SW 1271 (cell line): ENCODE measurements at places on chromosomes 6 and 20.

DNA sequence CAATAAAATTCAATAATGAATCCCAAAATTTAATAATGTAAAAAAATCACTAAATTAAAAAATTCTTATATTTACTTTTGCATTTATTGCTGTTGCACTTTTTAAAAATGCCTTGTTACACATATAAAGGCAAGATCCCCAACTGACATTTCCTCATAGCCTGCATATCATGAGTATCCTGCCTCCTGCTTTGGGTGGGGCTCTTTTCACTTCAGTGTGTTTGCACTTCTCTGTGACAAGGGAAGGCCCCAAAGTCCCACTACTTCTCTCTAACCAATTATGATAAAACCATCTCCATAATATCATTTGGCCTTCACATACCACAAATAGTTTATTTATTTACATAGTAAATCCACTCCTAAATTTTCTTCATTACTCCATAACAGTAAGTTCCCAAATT is 446.1 kb upstream of the MARCKS start:
- DNase-seq: no peak

DNA sequence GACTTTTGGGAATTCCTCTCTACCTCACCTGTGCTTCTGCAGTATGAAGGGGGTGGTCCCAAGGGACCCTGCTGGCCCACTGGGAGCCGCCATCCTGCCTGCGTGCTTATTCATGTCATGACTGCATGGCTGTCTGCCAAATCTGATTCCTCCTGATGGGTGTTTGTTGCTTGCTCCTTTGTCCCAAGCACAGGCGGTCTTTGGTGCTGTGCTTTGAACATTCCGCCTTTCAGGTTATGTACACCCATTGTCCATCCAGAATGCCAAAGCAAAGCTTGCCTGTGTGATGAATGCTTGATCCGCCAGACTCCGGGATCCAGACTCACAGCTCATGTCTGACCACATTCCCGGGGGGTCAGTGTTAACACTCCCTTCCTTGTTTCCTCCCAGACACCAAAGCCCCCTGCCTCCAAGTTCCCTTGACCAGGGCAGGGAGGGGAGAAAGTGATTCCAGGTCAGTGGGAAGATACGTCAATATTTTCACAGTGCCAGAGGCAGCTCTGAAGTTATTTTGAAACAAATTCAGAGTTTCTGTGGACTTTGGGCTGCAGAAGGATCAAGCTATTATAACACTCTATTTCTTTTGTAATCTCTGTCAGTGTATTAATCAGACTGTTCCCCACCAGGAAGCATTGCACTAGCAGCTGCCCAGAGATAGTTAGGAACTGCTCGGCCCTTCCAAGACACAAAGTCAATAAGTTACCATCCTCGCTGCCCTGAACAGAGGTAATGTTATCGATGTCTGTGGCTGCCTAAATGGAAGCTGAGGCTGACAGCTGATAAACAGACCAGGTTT is 9.5 kb downstream of the DAAM2 start:
- DNase-seq: no peak

DNA sequence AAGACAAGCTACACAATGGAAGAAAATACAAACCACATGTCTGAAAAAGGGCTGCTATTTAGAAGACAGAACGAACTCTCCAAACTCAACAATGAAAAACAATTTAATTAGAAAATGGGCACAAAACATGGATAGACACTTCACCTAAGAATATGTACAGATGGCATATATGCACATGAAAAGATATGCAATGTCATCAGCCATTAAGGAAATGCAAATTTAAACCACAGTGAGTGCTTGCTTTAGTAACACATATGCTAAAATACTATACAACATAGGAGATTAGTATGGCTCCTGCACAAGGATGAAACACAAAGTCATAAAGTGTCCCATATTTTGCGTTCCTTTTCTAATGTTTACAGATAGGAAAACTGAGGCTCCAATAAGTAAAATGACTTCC is 60.4 kb upstream of the FAM83B start:
- no peak for DNase-seq

GRCh38 chr20:36717021-36717420 is 28.9 kb downstream of the NDRG3 start:
- no peak for DNase-seq

DNA sequence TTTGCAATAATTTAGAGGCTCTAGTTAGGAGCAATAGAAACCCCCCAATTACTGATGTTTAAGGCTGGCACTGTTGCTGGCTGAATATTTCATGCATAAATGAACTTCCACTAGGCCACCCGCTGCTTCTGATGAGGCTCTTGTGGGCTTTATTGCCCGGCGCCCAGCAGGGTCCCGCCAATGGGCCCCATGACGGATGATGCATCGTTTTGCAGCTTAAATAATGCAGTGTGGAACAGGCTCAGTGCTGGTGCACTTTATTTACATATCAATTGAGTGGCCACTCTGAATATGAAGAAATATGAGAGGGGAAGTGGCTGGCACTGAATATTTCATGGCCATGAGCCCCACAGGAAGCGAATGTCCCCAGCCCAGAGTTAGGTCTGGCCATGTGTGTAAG is 155.3 kb upstream of the MAFB start:
- DNase-seq: no peak

DNA sequence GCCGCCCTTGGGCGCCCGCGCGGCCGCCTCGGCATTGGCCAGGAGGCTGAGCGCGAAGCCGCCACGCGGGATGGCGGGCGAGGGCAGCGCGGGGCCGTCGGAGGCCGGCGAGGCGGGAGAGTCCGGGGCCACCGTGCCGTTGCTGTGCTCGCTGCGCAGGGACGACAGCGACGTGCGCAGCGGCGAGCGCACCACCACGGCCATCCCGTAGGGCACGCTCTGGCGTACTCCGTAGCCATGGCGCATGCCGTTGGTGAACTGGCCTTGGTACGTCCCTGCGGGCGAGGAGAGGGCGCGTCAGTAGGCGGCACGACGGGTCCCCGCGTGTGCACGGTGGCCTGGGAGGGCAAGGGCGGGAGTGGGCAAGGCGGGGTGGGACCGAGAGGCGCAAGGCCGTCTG is 26.9 kb downstream of the JPH2 start:
- DNase-seq: no peak

DNA sequence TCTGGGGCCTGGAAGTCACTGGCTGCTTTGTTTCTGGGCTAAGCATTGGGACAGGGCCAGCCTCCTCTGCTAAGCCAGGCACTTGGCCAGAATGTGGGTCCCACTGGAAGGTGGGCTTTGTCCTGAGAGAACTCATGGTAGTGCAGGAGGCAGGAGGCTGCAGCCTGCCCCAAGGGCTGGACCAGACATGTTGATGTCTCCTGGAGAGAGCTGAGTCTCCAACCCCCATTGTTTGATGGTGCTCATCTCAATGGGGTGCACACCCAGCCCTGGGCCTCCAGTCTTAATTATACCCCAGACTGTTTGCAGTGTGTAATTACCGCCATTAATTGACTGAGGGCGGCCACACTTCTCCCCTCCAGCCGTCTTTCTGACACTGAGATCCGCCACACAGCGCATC is 220.5 kb upstream of the PMEPA1 start:
- DNase-seq: no peak

GRCh38 chr6:30260036-30260504 is 46.9 kb upstream of the TRIM26 start:
- DNase-seq: no peak

GRCh38 chr6:40817369-40817768 is 221.7 kb downstream of the UNC5CL start:
- DNase-seq: no peak

DNA sequence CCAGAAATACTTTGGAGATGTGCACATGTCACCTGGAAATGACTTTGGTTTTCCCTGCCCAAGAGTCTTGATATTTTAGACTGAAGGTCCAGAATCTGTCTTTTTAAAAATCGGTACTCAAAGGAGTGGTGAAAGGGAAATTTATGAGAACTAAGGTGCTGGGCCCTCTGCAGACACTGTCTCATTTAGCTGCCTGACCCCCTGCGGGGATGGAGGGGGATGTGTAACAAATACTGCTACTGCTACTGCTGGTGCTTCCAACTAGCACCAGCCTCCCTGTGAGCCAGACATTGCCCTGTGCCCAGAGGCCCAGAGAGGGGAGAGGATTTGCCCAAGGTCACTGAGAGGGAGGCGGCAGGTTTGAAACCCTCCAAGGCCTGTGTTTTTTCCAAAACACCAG is 7.0 kb downstream of the SCRT2 start:
- DNase-seq: no peak

DNA sequence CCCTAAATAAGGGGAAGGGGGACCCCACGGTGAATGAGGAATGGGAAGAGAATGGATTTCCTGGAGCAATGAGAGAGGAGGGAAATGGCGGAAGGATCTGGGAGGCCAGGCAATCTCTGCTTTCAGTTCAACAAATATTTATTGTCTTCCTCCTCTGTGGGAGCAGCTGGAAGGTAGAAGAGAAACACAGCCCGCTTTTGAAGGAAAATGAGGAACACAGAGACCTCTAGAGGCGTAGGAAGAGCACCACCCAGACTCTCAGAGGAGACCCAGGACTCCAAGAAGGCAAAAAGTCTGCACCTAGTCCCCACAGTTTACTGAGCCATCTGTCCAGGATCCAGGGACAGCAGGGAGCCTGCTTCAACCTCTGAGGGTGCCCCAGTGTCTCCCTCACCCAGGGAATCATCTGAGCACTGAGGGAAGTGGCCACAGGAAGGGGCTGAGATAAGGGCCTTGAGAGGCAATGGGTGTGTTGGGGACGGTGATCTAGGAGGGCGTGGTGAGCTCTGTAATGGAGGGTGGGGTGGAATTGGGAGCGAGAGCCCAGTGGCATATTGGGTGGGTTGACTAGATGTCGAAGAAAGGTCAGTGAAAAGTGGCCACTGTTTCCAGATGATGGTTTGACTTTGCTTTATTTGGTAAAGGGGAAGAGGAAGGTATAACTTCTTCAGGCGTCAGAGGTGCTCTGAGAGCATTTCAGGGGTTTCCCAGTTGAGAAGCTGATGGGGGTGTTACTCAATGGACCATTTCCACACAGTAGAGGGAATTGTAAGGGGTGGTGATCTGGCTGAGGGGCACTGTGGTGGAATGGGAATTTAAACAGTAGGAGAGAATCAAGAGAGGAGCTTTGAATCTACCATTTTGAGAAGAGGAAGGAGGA is 610 bp downstream of the PSORS1C1 start:
- DNase-seq: no peak

GRCh38 chr20:37315452-37316110 is 26.1 kb downstream of the MANBAL start:
- DNase-seq: no peak

DNA sequence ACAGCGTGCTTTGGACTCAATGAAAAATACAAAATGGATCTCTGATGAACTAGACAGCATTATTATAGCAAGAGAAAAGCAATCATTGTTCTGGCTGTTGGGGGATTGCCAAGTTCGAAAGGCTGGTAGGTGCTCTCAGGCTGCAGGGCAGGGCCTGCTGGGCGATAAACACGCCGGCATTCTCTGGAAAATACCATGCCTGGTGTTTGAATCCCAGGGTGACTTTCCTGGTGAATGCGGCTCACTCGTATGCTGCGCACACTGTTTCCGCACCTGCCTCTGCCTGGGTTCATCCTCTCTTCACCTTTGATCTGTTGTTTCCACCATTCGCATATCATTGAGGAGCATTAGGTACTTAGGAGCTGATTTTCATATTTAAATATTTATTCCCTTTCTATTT is 37.4 kb downstream of the GCNT2 start:
- DNase-seq: no peak

- DNase-seq: no peak
Observed at GRCh38 chr20:5002077-5002413, 735 bp upstream of the SLC23A2 start.

- no peak for DNase-seq
Observed at GRCh38 chr20:63134201-63134612, 81.7 kb downstream of the YTHDF1 start.

DNA sequence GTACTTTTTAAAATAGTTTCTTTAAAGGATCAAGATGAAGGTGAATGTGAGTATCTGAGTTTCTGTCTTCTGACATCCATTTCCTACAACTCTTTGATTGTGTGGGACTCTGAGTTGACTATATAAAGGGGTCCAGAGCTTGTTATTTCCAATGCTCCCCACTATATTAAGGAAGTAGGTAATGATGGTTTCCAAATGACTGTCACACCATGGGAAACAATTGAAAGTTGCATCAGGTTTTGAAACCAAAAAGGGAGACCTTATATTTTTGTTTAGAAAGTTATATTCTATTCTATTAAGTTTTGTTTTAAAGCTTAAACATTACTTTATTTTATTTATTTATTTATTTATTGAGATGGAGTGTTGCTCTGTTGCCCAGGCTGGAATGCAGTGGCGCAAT is 11.2 kb downstream of the CASS4 start:
- DNase-seq: no peak

DNA sequence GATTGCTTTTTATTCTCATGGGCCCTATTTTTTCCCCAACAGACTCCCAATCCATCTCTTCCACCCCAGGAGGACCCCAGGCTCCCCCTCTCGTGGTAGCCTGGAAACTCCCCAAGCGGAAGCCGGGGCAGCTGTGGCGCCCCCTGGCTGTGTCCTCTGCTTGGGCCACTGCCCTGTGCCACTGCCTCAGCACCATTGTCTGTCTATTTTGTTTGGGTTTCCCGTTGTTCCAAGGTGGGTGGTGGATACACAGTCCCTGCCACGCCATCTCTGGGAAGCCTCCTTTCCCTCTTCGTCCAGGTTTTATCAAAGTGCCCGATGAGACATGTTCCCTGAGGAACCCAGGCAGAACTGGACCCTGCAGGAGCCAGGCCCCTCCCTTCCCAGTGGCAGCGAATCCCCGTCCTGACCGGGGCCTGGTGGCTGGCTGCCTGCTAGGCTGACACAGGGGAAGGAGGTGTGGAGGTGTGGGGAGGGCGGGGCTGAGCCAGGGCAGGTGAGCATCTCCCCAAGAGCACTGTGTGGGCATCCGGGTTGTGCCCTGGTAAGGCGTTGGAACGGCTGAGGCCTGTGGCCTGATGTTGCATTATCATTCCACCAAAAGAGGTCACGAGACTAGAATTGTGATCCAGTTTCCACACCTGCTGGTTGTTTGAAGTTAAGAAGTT is 228.2 kb downstream of the CDH4 start:
- no peak for DNase-seq

DNA sequence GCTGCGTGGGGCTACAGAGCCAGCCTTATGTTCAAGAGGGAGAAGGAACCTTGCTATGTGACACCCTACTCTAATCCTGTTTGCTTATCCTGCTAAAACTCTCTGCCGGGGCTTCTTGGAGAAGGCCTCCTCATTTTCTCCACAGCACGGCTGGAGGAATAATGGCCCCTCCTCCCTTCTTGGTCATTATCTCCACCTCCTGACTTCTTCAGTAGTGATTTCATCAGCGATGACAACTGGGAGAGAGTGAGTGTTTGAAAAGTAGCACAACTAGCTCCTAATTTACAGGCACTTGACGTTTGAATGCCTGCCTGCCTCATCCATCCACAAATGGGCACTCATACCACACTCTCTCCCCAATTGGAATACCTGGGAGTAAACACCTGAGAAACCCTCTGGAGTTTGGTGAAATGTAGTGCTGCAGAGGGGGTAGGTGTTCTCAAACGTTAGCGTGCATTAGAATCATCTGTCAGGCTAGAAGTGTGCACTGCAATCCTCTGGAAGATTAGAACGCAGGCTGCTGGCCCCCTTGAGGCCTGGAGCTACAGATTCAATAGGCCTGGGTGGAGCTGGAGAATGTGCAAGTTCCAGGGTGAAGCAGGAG is 148.5 kb downstream of the FOXC1 start:
- no peak for DNase-seq
